ENCODE measurements at places on chromosomes 16 and 17.

- DNase-seq, result no peak
These were observed 254.8 kb downstream of the FOXL1 start for GRCh38 chr16:86833136-86833535.

GRCh38 chr17:79943347-79944241 lies 92.1 kb downstream of the TBC1D16 start:
- no peak for DNase-seq

GRCh38 chr16:66596986-66597848 lies 7.3 kb upstream of the CMTM3 start:
- DNase-seq, result no peak

GRCh38 chr17:46078675-46079074 lies 79.6 kb downstream of the STH start:
- DNase-seq, result no peak

- no peak for DNase-seq
These were observed 17.4 kb downstream of the LASP1NB start for GRCh38 chr17:38942696-38943334.

- no peak for DNase-seq
These were observed 305.9 kb downstream of the PMP22 start for GRCh38 chr17:14959106-14959648.

DNA sequence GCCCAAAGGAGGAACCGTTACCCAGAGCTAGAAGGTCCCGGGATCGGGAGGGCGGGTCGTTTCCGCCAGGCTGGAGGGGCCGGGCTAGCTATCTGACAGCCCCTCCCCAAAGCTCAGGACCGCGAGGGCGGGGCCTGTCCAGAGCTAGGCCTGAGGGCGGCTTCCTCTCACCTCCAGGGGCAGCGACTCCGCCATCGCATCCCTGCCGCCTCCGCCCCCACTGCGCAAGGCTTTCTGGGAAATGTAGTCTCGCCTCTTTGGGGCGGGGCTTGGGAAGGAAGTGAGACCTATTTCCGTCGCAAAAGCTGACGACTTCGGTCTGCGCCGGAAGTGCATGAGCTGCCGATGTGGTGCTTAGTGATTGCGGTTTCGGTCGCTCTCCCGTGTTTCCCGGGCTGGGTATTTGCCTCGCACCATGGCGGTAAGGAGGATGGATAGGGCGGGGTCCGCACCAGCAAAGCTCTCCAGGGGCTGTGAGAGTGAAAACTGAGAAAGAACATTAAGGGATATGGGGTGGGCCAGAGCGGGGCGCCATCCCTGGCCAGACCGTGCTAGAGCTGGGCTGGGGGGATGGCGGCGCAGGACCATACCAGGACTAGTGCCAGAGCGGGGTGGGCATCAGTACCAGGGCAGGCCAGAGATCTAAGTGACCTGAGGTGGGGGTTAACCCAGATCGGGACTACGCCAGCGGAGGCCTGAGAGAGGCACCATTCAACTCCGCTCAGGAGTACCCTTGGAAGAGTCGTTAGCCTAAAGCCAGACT lies at the start of gene TMEM208:
TSS of gene TMEM208 (plus strand) at position 327 of the 763 bp plus-strand sequence. CDS start at position 416, 89 bp downstream.
- peak; percentile 99 for DNase-seq

Measured in cerebellar cortex (tissue), 1 donor.